Epithelial cell of proximal tubule (primary cell): ENCODE measurements at places on chromosomes 3 and 15.

DNA sequence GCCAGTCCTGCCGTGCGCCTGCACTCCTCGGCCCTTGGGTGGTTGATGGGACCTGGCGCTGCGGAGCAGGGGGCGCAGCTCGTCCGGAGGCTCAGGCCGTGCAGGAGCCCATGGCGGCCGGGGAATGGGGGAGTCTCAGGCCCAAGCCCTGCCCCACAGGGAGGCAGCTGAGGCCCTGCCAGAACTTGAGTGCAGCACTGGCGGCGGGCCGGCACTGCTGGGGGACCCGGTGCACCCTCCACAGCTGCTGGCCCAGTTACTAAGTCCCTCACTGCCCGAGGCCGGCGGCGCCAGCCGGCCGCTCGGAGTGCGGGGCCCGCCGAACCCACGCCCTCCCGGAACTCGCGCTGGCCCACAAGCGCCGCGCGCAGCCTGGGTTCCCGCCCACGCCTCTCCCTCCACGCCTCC, 190.9 kb upstream of the MME start:
- no peak for DNase-seq

DNA sequence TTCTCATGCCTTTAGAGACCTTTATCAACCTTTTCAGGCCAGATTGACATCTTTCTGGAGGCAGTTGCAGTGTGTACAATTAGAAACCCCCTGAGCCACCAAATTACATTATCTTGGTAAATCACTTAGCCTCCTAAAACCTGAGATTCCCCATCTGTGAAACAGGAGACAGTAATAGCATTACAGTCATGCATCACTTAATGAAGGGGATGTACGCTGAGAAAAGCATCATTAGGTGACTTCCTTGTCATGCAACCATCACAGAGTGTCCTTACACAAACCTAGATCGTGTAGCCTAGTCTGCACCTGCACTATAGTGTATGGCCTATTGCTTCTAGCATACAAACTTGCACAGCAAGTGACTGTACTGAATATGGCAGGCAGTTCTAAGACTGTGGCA, 400.8 kb upstream of the CNTN3 start:
- DNase-seq: no peak

- no peak for DNase-seq
Observed at GRCh38 chr3:25661694-25662437, 2.8 kb downstream of the TOP2B start.

DNA sequence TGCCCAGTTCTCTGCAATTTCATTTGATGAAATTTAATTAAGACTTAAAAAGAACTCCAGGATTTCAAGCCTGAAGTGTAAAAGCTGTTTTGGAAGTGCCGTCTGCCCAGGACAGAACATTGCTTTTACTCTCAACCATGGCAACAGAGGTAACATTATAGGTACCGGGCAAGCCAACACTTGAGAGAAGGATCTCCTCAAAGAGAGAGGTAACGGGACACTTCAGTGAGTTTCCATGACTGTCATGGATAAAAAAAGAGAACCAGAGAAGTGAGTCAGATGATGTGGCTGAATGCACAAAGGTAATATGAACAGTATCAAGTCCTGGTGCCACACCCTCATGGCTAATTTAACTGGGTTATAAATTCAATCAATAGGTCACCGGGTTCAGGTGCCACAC, 130.2 kb upstream of the LMOD3 start:
- DNase-seq: no peak

- no peak for DNase-seq
Observed at GRCh38 chr3:54873059-54874010, 54.5 kb downstream of the LRTM1 start.

DNA sequence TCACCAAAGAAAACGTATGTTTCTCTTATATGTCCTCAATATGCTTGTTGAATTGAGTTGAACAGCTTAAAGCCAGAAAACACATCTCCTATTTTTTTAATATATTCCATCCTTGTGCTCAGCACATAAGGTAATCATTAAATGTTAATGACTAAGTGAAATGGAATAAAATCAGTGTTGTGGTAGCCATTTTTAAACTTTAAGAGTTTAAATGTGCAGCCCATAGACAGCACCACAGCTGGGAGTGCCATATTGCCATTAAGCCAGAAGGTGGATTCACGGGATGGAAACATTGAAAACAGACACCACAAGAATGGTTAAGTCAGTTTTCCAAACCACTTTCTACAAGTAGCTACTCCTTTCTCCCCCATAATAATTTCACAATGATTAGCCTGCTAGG, 76.8 kb upstream of the C15orf61 start:
- DNase-seq: no peak

- no peak for DNase-seq
Observed at GRCh38 chr3:57985176-57985983, 22.8 kb upstream of the FLNB start.

DNA sequence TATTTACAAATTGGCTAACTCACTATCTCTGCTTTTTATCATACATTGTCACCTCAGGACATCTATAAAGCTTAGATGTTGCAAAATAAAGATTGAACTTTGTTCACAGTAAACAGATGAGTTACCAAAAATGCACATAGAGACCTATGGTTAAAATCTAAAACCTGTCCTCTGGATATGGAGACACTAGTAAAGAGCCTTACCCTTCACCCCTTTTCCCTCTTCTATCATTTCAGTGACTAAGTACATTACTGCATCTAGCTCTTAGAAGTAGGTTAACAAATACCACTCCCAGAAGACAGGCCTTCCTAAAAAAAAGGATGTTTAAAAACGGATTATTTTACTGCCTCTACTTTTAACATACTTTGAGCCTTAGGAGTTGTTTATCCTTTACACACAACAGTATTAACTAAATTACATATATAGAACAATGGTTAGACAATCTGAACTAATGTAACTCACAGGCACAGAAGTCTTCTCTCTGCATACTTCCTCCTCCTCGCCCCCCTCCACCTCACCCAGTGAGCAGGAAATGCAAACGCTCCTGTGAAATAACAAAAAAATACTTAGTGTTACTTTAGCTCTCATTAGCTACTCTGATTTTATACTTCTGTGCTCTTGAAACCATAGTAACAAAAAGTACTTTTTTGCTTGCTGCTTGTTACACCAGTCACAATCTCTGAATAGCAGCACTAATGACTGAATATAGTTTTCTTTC, 23.3 kb downstream of the IREB2 start:
- DNase-seq: no peak

- no peak for DNase-seq
Observed at GRCh38 chr15:95025924-95026728, 794.8 kb downstream of the MCTP2 start.

- peak; percentile 31 for DNase-seq
Observed at GRCh38 chr3:185341616-185342458, 21.1 kb upstream of the MAP3K13 start.

DNA sequence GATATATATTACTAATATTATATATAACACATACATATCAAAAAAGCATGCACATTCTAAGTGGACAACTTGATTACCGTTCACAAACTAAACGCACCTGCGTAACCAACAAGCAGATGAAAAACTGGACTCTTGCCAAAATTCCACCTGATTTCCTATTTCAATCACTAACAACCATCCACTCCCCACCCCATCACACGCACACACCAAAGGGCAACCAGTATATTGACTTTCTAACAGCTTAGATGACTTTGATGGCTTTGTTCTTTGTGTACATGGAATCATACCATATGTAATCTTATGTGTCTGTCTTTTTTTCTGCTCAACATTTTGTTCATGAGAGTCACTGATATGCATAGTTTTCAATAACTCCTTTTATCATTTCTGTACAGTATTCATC, 496.8 kb upstream of the ARRDC4 start:
- no peak for DNase-seq

GRCh38 chr15:89244574-89244903, 760 bp downstream of the FANCI start:
- DNase-seq: no peak

DNA sequence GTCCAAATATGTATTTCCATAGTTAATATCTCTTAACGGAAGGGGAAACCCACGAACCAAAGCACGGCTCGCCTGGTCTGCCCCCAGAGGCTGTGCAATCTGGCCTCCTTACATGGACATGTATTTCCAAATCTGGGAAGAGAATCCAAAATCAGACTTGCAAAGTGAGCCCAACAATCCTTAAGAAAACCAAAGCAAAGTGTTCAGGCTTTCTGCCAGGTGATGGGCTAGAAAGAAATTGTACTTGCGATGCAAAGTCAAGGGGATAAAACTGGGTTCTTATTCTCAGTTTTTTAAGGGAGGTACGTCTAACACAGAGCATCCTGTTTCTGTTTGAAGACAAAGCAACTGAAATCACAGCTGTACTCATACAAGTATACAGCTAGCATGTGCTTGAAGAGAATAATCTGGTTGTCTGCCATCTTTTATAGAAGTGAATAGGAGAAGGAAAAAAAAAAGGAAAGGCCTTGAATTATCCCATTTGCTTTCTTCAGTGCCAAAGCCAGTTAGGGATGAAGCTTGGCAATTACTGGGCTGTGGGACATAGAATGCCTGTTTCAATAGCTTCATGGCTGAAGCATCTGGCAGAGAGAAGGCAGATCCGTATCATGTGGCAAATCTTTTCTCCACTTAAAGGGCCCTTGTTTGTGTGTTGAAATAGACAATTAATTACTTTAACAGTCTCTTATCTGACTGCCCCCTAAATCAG, 48.4 kb downstream of the LRIG1 start:
- DNase-seq: no peak

DNA sequence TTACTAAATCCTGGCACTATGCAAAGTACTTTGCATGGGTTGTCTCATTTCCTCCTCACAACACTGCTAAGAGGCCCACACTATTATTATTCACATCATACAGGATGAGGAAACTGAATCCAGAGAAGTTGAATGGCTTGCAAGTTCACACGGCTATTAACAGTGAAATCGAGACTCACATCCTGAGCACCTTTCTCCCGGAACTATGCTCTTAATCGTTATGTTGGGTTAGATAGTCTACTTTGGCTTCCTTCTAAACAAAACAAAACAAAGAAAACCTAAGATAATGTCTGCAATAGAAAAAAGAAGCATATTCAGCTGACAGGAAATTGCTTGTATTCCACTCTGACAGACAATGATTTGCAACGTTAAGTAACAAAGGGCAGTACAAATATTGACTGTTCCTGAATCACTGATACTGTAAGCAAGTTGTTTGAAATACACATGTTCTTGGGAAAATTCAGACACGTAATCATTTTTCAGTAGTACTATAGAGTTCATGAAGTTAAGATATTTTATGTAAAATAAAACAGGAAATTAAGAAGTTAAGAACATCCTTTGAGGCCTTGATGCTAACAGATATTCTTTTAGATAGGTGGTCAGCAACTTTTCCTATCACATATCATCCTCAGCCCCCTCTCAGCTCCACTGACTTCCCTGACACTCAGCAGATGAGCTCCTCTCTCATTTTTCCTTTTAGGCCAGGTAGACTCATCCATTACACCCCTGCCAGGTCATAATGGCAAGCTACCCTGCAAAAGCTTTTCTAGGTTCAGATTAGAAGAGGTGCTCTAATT, 40.7 kb downstream of the C2CD4B start:
- DNase-seq: no peak

GRCh38 chr3:69712269-69712668, 27.0 kb upstream of the MITF start:
- no peak for DNase-seq

DNA sequence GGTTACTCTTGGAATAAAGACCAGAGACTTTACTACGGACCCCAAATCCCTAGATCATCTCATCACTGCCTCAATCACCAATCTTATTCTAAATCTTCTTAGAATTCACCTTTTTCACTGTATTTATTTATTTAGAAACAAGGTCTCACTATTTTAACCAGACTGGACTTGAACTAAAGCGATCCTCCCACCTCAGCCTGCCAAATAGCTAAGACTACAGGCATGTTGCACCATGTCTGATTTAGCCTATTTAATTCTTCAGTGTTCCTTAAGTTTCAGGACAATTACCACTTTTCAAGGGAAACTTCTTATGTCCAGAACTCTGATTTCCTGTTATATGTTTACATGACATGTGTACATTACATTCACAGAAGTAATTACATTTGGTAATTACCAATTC, 238.0 kb upstream of the COL8A1 start:
- DNase-seq: no peak

- no peak for DNase-seq
Observed at GRCh38 chr15:38740206-38740605, 175.6 kb upstream of the RASGRP1 start.

GRCh38 chr3:152961323-152961722, 126.4 kb downstream of the P2RY1 start:
- peak; percentile 16 for DNase-seq

GRCh38 chr15:82146990-82147461, 101.2 kb upstream of the MEX3B start:
- peak; percentile 79 for DNase-seq

DNA sequence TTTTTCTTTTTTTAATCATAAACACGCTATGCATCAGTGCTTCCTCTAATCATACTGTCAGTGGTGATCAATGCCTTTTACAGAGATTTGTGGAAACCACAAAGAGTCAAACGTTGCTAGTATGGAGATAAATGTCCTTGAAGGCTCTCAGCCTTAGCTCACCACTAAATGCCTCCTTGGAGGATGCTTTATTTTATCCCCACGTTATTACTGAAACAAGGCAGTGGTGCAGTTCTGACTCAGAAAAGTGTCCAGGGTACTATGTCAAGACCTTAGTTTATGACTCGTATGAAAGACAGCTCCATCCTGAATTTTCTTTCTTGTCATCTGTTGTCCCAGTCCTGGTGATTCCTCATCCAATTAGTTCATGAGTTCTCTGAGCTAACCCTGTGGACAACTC, 1146.7 kb downstream of the IGSF11 start:
- no peak for DNase-seq

DNA sequence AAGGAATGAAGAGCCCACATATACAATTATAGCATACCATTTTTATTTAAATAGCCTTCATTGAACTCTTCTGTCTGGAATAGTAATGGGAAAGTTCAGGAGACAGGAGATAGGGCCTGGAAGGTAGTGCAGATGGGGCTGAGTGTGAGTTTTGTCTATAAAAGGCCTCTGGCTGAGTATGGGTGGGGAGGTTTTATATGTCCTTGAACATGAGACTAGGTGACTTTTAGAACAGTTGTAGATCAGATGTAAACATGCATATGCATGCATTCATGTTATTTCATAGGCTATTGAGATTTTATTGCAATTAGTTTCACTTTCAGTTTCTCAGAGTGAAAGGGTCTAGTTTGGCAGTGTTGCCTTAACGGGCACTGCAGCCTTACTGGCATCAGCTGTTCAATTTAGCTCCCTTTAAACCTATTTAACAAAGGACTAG, 27.1 kb downstream of the CGGBP1 start:
- no peak for DNase-seq

DNA sequence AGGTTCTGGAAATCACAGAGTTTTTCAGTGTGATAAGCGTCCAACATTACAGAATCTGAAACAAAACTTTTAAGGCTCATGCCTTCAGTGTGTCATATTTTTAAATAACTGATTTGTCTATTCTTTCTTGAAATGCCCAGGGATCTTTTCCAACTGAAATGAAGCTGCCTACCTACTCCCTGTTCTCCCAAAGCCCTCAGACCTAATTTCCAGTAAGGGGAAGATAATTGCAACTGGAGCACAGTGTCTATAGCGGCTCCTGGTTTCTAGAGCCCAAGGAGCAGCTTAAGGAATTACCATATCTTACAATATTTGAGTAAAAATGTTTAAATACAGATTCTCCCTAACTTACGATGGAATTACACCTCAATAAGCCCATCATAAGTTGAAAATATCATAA, 33.0 kb downstream of the LRRC2 start:
- no peak for DNase-seq
